ENCODE measurements at places on chromosomes 2 and 18.

GRCh38 chr18:48646976-48647375 lies 108.1 kb downstream of the CTIF start:
- DNase-seq: no peak

DNA sequence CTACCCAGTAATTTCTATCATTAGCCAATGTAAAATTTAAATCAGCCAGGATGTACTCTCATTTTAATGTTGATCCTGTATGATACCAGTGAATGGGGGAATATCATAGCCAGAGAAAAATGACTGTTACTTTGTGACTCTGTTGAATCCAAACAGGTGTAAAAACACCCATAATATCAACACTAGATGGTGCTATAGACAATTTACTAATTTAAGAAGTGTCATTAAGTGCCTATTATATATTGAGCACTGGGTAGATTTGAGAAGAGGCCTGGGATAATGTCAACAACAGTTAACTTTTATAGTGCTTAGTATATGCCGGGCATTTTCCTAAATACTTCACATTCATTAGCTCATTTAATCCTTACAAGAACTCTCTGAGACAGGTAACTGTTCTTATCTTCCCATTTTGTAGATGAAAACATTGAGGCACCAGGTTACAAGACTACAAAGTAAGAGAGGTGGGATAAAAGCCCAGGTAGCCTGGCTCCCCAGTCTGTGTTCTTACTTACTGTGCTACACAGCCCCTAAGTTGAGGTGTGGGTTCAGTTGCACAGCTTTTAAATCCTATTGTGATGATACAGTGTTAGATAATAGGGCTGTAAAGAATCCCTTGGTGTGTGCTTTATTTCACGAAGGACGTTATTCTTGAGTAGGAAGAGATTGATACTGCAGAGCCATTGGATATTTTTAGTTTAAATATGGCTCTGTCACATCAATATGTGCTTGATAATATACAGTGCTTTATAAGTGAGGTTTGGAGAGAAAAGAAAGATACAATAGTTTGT lies 325.5 kb downstream of the AGPS start:
- no peak for DNase-seq

DNA sequence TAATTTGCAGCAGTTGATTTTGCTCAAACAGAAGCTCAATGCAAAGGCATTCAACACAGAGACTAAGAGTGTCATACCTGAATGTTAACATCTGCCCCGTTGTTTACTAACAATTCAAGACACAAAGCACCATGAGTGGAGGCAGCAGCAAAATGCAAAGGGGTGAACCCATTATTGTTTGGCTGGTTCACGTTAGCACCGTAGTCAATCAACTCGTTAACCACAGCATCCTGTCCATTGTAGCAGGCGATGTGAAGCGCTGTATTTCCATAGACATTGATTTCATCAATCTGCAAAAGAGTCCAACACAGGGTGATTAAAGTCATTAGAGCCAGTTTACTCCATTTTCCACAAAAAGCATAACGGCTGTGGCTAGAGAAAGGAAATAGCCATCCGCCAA lies 189.3 kb downstream of the ANKRD44 start:
- peak; percentile 35 for DNase-seq

DNA sequence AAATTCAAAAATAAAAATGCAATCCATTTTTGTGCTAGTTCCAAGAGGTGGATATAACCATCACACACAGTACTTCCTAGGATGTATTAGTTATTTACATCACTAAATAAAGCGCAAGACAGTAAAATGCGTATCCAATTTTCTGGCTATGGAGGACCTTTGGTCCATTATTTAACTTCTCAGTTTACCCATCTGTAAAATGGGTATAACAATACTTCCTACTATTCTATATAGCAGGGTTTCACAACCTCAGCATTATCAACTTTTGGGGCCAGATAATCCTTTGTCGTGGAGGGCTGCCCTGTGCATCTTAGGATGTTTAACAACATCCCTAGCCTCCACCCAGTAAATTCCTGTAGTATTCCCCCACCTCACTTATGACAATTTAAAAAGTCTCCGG lies 275.1 kb upstream of the PKDCC start:
- no peak for DNase-seq

DNA sequence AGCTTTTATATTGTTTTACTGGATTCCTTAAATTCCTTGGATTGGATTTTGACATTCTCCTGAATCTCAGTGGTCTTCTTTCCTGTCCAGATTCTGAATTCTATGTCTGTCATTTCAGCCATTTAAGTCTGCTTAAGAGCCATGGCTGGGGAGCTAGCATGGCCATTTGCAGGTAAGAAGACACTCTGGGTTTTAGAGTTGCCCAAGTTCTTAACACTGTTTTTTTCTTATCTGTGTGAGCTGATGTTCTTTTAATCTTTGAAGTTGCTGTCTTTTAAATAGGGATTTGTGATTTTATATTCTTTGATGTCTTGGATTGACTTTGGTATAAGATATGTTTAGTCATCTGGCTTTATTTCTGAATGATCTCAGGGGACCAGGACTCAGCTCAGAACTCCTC lies 677.2 kb downstream of the CCDC85A start:
- no peak for DNase-seq

DNA sequence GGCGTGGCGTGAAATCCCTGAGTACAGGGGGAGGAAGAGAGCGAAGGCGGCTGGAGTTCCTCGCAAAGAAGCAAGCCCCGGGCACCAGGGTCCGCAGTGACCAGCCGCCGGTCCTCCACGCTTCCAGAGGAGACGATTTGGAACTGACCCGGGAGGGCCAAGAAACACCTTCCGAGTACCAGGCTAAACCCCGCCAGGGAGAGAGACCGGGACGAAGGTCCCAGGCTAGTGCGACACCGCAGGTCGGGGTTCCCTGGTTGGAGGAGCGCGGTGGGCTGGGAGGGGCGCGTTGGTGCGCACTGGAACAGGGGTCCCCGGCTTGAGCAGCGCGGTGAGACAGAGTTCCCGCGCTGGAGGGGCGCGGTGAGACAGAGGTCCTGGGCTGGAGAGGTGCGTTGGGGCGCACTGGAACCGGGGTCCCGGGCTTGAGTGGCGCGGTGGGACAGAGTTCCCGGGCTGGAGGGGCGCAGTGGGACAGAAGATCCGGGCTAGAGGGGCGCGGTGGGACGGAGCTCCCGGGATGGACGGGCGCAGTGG lies 901 bp downstream of the WDFY1 start:
- DNase-seq: peak; percentile 47

DNA sequence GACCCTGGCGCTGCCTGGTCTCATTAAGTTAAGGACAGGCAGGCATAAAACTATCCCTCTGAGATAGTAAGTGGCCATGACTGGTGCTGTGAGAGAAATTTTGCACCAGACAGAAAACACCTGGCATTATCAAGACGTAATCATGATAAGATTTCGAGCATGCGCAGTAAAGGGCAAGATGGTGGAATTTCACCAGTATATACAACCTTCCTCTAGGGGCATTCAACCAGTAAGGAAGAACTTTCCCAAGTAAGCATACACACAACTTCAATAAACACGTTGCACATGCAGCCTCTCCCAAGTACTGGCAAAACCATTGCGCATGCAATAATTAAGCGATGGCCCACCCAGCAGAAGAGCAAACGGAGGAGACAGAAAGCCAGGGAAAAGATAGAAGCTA lies 1376.4 kb upstream of the CRIM1 start:
- no peak for DNase-seq

DNA sequence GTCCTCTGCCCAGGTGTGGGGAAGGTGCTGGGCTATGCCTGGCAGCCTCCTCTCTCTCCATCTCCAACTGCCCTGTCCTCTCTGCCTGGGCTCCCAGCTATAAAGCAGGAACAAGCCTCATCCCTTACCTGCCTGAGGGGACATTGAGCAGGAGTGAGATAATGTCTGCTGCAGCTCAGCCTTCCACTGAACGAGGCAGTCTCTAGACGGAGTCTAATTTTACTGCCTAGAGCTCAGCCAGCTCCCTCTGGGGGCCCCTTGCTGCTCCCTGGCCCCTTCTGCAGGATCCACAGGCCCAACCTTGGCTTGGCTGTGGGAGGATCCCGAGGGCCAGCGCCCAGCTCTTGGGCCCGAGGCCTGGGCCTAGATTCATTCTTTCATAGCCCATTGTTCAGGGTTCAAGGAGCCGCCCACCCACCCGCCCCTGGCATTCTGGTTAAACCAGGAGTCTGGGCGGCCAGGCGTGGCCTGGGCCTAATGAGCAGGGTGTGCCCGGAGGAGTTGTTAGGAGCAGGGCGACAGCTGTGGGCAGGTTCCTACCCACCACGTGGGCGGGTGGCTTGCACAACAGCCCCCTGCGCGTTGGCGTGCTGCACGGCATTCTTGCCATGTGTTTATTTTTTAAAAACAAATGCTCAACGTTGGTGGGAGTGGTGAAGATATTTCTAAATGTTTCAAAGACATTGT lies 44.6 kb downstream of the FOSL2 start:
- no peak for DNase-seq

DNA sequence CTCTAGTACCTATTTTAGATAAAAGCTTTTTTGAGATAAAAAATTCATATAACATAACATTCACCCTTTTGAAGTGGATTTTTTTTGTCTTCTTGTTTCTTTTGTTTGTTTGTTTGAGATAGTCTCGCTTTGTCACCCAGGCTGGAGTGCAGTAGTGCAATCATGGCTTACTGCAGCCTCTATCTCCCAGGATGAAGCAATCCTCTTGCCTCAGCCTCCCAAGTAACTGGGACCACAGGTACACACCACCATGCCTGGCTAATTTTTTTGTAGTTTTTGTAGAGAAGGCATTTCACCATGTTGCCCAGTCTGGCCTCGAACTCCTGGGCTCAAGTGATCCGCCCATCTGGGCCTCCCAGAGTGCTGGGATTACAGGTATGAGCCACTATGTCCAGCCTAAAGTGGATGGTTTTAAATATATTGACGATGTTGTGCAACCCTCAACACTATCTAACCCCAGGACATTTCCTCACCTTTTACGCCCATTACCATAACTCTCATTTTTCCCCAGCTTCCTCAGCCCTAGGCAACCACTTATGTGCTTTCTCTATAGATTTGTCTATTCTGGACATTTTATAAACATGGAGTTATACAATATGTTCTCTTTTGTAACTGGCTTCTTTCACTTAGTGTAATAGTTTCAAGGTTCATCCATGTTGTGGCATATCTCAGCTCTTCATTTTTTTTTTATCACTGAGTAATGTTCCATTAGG lies 38.8 kb downstream of the CTIF start:
- no peak for DNase-seq

DNA sequence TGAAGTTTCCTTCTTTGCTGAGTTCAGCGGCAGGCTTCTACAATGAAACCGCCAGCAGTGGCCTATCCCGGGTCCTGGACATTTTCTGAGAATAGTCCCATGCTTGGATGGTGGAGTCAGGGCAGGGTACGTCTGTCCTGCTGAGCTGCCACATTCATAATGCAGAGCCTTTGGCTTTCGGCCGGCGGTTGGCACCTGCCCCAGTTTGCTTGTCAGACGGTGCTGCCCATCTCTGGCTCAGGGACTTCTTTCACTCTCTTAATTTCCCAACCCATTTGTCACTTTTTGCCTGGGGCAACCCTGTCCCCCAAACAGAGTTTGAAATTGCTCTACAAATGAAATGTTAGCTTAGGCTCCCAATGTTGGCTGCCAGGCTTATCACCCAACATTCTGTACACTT lies 57.2 kb downstream of the SOX11 start:
- DNase-seq: no peak

- no peak for DNase-seq
These were observed 49.3 kb downstream of the ACAA2 start for GRCh38 chr18:49764032-49764431.

GRCh38 chr18:44974174-44974573 lies 293.5 kb downstream of the SETBP1 start:
- DNase-seq: no peak

Data from activated CD4-positive, alpha-beta T cell treated with anti-CD3 and anti-CD28 coated beads, Interleukin-2, amount 10 ng/mL, durations not matched to agents 7 days and 5 days (primary cell).